ENCODE measurements at places on chromosomes 11 and 22. TPM values are rescaled to one million over a fixed set of nuclear protein-coding genes. Genes with fewer than 3 reads are reported as not detected.

Gene STT3A
- 285 TPM for total RNA-seq

Gene ZNF70
- total RNA-seq, result 5.9 TPM

Gene RASSF10
- total RNA-seq, result not detected

Gene RAG1
- total RNA-seq, result 1.1 TPM

Gene NXPE1
- total RNA-seq, result not detected

Gene APLP2
- total RNA-seq, result 1,292 TPM

Gene CBX6
- 87.7 TPM for total RNA-seq

Gene OR2AT4
- not detected for total RNA-seq

Gene TMEM138
- 13.7 TPM for total RNA-seq

Gene PSMC3
- 128 TPM for total RNA-seq

Gene SMIM35
- not detected for total RNA-seq

Gene PHLDA2
- total RNA-seq, result 1.2 TPM

Gene VPREB1
- total RNA-seq, result not detected

Gene RABL2B
- total RNA-seq, result 7.7 TPM

Gene APOA4
- not detected for total RNA-seq

Gene FBXO3
- total RNA-seq, result 52.1 TPM

Gene P2RX6
- total RNA-seq, result 5.9 TPM

Gene SAA4
- 0.27 TPM for total RNA-seq

Gene SLC6A5
- not detected for total RNA-seq

Gene F2
- total RNA-seq, result not detected

Gene DERL3
- total RNA-seq, result not detected

Gene NCR3LG1
- 4.6 TPM for total RNA-seq

Gene OR2AG2
- 0.09 TPM for total RNA-seq

Gene BID
- total RNA-seq, result 5.7 TPM

Gene ISX
- total RNA-seq, result not detected

Gene RAG2
- total RNA-seq, result not detected

Gene C22orf42
- total RNA-seq, result not detected

Gene CARNS1
- 0.16 TPM for total RNA-seq

Gene OR8B3
- not detected for total RNA-seq

Gene IL18
- 0.81 TPM for total RNA-seq

Gene TNNI2
- total RNA-seq, result not detected

Gene KIF18A
- total RNA-seq, result 0.82 TPM

Gene GAS2L1
- 15.0 TPM for total RNA-seq

Gene DNHD1
- total RNA-seq, result 6.7 TPM

Gene MPST
- total RNA-seq, result 48.9 TPM

Gene DCHS1
- total RNA-seq, result 5.2 TPM

Gene AAMDC
- total RNA-seq, result 51.8 TPM

Gene CRYBB3
- total RNA-seq, result not detected

Gene CYP2R1
- total RNA-seq, result 14.3 TPM

Gene PTGDR2
- not detected for total RNA-seq

Gene OR52A1
- not detected for total RNA-seq

Gene DMC1
- 1.3 TPM for total RNA-seq

Measured in fibroblast of the aortic adventitia (primary cell).